ENCODE measurements at places on chromosomes 5 and 9.

DNA sequence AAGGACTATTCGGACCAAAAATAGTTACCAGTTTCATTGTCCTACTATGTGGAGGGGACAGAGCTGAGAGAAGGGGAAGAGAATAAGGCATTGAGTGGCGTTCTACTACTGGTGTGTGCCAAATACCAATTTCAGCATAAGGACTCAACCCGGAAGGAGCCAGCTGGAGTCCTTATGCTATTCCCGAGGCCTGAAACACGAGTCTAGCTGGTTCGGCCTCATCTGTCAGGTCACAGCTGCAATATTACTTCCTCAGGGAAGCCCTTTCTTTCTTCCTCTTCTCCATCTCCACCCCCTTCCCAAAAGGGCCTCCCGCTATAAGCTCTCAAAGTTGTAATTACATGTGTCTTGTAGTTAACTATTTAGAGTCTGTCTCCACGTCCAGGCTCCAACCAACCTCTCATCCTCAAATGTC is 20.5 kb upstream of the FER start:
- no peaks in the 10 kb centered on the region for H3K27me3 ChIP-seq
- no peaks in the 10 kb centered on the region for H3K4me1 ChIP-seq
- H3K27ac ChIP-seq: peak overlapping the region; percentile 94
- no peaks in the 10 kb centered on the region for H3K36me3 ChIP-seq
- peak; percentile 59 for DNase-seq

GRCh38 chr5:81579262-81579924 is 171.5 kb downstream of the SSBP2 start:
- H3K36me3 ChIP-seq: no peaks in the 10 kb centered on the region
- no peak for DNase-seq
- no peak overlapping the region for H3K4me3 ChIP-seq
- H3K4me1 ChIP-seq: peaks cover 12% of the 10 kb centered on the region
- no peaks in the 10 kb centered on the region for H3K27me3 ChIP-seq
- H3K27ac ChIP-seq: no peak overlapping the region

DNA sequence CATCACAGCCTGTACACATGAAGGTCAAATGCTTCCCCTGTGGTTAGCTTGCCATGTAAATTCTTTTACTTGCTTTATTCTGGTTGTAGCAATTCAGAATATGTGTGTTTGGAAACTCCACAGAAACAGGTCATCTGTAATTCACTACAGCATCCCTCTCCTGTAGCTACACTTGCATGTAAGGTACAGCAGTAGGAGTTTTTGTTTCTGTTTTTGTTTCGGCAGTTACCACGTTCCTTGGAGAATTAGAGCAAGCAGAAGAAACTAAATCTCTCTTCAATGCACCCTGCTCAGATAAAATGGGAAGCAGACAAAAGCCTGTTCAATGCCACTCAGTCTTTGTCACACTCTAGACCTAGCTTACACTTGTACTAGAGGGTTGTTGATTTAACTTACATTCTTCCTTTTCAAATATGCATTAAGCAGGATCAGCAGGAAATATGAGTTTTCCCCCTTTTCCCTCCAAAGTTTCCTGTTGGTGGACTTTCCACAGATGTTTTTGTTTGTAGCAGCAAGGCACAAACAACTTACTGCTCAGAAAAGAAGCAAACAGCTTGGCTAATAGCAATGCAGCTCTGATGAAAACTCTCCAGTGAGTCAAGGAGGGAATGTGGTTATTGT is 80.9 kb downstream of the YIPF5 start:
- no peak for DNase-seq
- peaks cover 16% of the 10 kb centered on the region for H3K4me1 ChIP-seq
- H3K36me3 ChIP-seq: no peaks in the 10 kb centered on the region
- H3K27me3 ChIP-seq: no peaks in the 10 kb centered on the region
- no peak overlapping the region for H3K4me3 ChIP-seq

DNA sequence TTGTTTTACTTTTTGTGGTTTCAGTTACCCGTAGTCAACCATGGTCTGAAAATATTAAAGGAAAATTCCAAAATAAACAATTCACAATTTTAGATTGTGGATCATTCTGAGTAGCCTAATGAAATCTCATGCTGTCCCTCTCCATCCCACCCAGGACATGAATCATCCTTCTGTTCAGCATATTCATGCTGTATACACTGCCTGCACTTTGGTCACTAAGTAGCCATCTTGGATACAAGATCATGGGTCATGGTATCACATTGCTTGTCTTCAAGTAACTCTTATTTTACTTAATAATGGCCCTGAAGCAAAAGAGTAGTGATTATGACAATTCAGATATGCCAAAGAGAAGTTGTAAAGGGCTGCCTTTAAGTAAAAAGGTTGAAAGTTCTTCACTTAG is 536.5 kb upstream of the ACO1 start:
- no peaks in the 10 kb centered on the region for H3K4me1 ChIP-seq
- no peaks in the 10 kb centered on the region for H3K36me3 ChIP-seq
- H3K4me3 ChIP-seq: no peak overlapping the region
- no peak for DNase-seq
- no peak overlapping the region for H3K27ac ChIP-seq

DNA sequence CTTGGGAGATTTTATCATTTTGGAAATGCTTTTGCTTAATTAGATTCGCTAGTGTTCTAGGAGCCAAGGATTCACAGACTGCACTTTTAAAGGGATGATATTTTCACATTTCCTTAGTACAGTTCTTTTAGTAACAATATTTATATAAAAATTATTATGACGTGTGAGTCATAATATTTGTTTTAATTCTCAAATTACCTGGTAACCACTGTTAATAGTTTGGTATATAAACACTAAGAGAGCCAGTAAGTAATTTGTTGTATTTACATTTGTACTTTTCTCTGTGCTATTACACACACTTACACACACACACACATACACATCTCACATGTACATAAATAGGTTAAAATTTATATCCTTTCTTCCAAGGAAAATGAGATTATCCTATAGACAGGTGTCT is 58.8 kb upstream of the RAD23B start:
- H3K27me3 ChIP-seq: no peaks in the 10 kb centered on the region
- H3K4me3 ChIP-seq: no peak overlapping the region
- DNase-seq: no peak
- H3K36me3 ChIP-seq: no peaks in the 10 kb centered on the region

- no peak overlapping the region for H3K4me3 ChIP-seq
- H3K27ac ChIP-seq: no peak overlapping the region
- H3K36me3 ChIP-seq: no peaks in the 10 kb centered on the region
These were observed 8.4 kb downstream of the SARDH start for GRCh38 chr9:133729617-133730281.

DNA sequence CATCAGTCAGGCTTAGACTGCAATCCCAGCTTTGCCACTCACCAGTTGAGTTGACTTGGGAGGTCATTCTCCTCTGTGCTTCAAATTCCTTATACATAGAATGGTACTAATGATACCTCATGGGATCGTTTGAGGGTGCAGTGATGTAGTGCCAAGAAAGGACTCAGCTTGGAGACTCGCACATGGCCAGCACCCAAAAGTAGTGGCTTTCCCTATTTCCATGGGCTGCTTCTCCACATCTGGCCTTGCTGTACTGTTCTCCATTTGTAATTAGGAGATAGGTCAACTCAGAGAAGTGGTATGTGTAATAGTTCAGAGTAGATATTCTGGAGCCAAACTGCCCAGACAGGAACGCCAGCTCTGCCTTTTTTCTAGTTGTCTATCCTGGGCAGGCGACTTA is 5.5 kb downstream of the CCL19 start:
- DNase-seq: no peak
- H3K36me3 ChIP-seq: no peaks in the 10 kb centered on the region
- no peak overlapping the region for H3K27ac ChIP-seq
- no peak overlapping the region for H3K4me3 ChIP-seq
- no peaks in the 10 kb centered on the region for H3K27me3 ChIP-seq
- no peaks in the 10 kb centered on the region for H3K4me1 ChIP-seq

DNA sequence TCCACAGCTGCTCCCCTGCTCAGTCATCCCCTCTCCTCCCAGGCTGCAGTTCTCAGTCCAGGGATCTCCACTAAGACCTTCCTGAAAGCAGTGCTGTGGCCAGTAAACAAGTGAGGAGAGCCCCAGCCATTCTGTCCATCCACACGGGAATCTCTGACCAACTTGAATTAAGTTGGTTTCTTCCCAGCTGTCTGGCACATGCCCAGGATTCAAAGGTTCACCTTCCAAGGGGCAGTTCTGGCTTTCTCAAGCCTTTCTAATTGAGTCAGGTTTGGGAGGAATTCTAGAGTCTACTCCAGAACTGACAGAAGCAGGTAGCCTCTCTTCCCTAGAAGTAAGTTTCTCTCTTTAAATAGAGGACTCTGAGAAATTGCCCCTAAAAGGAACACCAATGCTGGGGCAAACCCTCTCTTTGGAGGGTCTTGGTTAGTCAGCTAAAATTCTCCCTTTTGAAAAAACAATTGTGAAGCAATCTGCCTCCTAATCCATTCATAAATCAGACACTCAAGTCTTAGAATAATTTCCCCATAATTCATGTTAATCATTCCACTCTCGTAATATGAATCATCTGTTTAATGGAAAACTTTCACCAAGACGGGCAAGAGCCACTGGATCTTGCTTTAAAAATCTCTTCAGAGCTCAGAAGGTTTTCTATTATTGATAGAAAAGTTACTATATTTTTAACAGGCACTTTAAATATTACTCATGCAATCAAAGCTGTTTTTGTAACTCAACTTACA is 133.8 kb downstream of the SPOCK1 start:
- no peaks in the 10 kb centered on the region for H3K27me3 ChIP-seq
- H3K4me1 ChIP-seq: no peaks in the 10 kb centered on the region
- no peak for DNase-seq
- H3K4me3 ChIP-seq: no peak overlapping the region

DNA sequence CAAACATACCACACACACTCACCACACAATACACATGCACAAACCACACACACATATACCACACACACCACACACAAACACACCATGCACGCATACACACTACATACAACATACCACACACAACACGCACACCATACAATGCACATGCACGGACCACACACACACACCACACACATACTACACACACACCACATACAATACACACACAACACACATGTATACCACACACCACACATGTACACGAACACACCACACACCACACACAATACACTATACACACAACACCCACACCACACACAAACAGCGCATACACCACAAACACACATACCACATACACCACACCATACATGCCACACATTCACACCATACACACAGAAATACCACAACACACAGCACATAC is 480.3 kb downstream of the DIRAS2 start:
- no peak for DNase-seq
- no peaks in the 10 kb centered on the region for H3K36me3 ChIP-seq
- H3K27ac ChIP-seq: no peak overlapping the region
- no peaks in the 10 kb centered on the region for H3K27me3 ChIP-seq

- H3K27ac ChIP-seq: no peak overlapping the region
- peaks cover 15% of the 10 kb centered on the region for H3K4me1 ChIP-seq
- no peaks in the 10 kb centered on the region for H3K27me3 ChIP-seq
- no peak overlapping the region for H3K4me3 ChIP-seq
- H3K36me3 ChIP-seq: no peaks in the 10 kb centered on the region
These were observed 41.8 kb downstream of the CAMSAP1 start for GRCh38 chr9:135865531-135865930.

DNA sequence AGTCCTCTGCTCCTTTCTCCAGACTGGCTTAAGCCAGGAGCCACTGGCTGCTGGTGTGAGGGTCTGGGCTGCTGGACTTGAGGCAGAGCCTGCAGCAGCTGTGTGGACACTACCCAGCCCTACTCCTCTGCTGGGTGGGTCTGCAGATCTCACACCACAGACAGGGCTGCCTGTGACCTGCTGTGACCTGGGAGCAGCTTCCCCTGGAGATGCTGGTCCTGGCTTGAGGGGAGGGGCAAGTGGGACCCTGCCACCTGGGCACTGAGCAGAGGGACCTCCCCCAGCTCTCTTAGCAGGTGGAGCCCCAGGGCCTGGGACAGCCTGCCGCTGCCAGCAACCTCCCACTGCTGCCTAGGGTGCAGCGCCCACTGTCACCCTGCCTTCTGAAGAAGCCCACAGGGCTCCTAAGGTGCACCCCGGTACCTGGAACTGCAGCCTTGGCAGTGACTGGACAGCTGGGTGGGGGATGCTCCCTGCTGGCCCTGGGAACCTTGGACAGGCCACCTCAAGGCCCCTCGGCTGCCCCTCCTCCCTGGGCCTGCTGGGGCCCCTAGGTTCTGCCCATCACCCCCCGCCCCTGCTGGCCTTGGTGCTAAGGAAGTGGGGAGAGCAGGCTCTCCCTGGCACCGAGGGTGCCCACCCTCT is 9.1 kb downstream of the CACFD1 start:
- H3K36me3 ChIP-seq: no peaks in the 10 kb centered on the region
- no peaks in the 10 kb centered on the region for H3K27me3 ChIP-seq
- H3K4me1 ChIP-seq: no peaks in the 10 kb centered on the region

GRCh38 chr5:10555277-10555684 is 8.6 kb upstream of the ANKRD33B start:
- no peak overlapping the region for H3K27ac ChIP-seq
- H3K4me3 ChIP-seq: no peak overlapping the region
- no peaks in the 10 kb centered on the region for H3K27me3 ChIP-seq
- DNase-seq: no peak
- H3K4me1 ChIP-seq: peaks cover 16% of the 10 kb centered on the region

GRCh38 chr9:72649127-72649442 is 127.7 kb downstream of the TMC1 start:
- H3K36me3 ChIP-seq: no peaks in the 10 kb centered on the region
- no peak for DNase-seq
- no peaks in the 10 kb centered on the region for H3K4me1 ChIP-seq
- no peak overlapping the region for H3K4me3 ChIP-seq
- no peak overlapping the region for H3K27ac ChIP-seq

GRCh38 chr5:75053304-75054133 is 1.2 kb upstream of the GCNT4 start:
- H3K4me1 ChIP-seq: peaks cover 15% of the 10 kb centered on the region
- H3K27me3 ChIP-seq: no peaks in the 10 kb centered on the region
- DNase-seq: peak; percentile 61
- H3K36me3 ChIP-seq: no peaks in the 10 kb centered on the region
- H3K27ac ChIP-seq: peak overlapping the region; percentile 88

DNA sequence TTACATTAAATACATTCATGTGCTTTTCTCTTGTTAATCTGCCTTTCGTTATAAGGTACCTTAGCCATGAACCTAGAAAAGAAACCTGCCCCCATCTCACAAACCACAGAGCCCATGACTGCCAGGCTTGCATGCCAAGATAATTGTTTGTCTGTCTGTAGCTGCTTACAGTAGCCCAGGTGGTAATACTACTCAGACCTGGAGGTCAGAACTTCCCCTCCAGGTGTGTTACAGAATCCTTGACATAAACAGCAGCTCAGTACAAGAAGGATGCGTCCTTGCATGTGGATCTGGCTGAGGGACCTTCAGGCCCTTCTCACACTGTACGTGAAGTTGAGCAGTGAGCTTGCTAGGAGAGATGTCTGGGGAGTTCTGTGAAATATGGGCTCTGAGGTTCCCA is 291.4 kb downstream of the CSNK1G3 start:
- H3K27me3 ChIP-seq: no peaks in the 10 kb centered on the region
- peaks cover 11% of the 10 kb centered on the region for H3K4me1 ChIP-seq
- no peak overlapping the region for H3K4me3 ChIP-seq
- H3K27ac ChIP-seq: no peak overlapping the region
- DNase-seq: no peak

- H3K4me1 ChIP-seq: no peaks in the 10 kb centered on the region
These were observed 115.3 kb downstream of the NREP start for GRCh38 chr5:111641533-111642233.

Measured in right atrium auricular region (tissue), 2 donors.